Natural killer cell (primary cell): ENCODE measurements at places on chromosomes 3 and 15.

GRCh38 chr15:41554915-41555314, 4.1 kb upstream of the TYRO3 start:
- DNase-seq = no peak

DNA sequence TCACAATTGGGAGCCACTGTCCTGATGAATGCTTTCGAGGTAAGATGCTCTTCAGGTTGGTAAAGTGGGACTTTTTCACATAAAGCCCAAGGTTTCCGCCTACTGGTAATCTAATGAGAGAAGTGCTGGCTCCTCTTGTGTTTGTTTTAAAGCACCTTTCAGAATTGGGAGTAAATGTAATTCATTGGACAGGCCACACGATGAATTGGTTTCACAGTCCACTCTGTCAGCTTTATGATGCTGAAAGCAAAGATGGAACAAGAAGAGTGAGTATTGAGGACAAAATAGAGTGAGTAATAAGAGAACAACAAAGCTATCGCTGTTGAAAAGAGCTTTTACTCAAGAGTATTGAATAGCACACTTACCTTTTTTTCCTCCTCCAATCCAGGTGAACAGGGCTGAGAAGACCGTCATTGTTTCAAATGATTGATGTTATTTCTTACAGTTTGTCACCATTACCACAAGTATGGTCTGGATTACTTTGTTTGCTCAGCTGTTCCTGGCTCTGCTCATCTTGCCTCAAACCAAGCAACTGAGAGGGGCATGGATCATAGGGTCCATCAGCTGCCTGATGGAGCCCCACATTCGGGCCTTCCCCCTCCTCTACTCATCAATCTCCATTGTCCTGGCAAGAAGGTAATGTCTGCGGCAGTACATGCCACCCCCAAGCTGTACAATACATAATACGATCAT, 136.1 kb upstream of the CNTN4 start:
- DNase-seq = no peak

- DNase-seq = no peak
These were observed 16.9 kb downstream of the KLHL18 start for GRCh38 chr3:47299381-47300318.

GRCh38 chr3:102528727-102529126, 93.9 kb downstream of the ZPLD1 start:
- no peak for DNase-seq

GRCh38 chr3:17182166-17182565, 297.4 kb downstream of the PLCL2 start:
- peak; percentile 14 for DNase-seq

DNA sequence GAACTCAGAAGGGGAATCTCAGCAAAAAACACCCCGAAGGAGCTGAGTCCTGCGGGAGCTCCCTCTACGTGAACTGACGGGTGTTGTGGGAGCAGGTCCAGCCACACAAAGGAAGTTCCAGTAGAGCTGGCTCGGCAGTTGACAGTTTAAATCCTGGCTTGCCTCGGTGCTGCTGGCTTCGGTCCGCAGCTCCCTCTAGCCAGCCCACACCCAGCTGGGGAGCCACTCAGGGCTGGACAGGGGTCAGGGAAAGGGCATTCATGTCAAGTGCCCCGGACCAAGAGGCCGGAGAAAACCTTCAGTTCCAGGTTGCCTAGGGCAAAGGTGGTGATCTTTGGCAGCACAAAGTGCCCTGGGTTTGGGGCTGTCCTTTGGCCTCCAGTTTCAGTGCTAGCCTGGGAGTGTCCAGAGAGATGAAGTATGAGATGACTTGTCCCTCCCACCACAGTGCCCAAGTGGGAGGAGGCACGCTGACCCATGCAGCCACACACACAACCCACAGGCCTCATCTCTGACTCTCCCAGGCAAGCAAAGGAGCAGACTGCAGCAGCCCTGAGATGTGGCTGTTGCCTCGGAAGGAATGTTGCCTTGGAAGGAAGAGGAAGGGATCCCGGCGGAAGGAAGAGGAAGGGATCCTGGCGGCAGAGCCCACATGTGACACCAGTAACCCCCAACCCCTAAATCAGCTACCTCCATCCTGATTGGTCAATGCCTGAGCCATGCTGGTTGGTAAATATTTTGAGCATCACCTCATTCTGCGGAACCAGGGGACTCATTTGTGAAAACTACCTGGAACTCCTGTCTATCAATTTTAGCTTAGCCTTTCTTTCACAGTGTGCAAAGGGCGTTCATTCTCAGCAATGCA, 13.9 kb upstream of the ANPEP start:
- no peak for DNase-seq

- no peak for DNase-seq
These were observed 274.0 kb downstream of the RYR3 start for GRCh38 chr15:33584797-33585196.

DNA sequence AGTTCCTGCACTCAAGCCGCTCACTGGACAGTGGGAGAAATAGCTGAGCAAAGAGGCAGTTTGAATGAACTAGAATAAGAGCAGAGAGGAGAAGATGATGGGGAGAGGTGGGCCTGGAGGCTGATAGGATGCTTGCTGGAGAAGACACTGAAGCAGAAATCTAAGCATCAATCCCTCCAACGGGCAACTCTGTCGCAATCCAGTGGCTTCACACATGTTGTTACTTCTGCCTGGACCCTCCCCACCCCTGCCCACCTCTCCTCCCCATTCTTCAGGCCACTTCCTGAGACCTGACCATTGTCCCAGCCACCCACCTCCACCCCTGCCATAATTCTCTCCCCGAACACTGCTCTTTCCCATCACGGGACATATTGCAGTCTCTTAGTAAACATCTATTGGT, 76.0 kb downstream of the SRGAP3 start:
- no peak for DNase-seq

GRCh38 chr15:64895285-64896065, 16.2 kb upstream of the ANKDD1A start:
- DNase-seq = peak; percentile 37

DNA sequence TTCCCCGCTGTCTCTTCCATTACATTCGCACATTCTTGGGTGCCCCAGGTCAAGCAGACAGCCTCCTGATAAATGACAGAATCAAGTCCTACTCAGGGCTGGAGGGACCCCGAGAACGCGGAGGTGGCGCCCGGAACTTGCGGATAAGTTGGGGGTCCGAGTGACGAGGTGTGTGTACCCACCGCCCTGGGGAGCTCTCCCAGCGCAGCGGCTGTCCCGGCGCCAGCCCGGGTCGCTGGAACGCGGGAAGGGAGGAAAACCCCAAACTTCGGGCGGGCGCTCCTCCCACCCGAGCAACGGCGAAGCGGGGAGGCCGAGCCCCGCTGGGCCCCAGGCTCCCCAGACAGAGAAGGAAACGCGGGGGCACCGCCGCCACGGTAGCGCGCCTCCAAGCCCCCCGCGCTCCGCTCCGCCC, 550 bp downstream of the CLN6 start:
- DNase-seq = no peak

DNA sequence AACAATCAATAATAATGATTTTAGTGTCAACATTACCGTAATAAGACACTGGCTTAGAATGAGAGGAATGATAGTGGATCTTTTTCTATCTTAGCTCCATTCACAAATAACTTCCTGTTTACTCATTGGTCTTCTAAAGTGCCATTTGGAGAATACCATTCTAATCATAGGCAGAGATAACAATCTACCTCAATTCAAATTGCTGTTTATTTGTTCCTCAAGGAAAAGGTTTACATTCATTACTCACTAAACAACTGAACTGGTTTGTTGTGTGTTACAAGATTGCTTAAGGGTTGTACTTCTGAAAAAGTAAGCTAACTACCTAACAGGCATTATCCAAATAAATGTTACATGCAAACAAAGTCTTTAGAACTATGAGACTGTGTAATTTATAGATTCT, 8.1 kb upstream of the PCOLCE2 start:
- DNase-seq = no peak

DNA sequence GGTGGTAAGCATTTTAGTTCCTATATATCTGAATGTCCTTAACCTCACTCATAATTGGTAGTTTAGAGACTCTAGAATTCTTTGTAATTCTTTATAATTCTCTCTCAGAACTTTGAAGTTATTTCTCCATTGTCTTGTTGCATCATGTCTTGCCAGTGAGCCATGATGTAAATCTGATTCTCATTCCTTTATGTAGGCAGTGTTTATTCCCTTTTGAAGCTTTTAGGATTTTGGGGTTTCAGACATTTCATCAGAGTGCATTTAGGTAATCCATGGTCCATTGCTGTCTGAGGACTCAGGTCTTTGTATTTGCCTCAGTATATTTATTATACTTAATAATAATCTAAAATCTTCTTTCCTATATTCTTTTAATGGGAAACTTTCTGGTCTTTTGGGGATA, 20.6 kb downstream of the CMC1 start:
- DNase-seq = no peak

DNA sequence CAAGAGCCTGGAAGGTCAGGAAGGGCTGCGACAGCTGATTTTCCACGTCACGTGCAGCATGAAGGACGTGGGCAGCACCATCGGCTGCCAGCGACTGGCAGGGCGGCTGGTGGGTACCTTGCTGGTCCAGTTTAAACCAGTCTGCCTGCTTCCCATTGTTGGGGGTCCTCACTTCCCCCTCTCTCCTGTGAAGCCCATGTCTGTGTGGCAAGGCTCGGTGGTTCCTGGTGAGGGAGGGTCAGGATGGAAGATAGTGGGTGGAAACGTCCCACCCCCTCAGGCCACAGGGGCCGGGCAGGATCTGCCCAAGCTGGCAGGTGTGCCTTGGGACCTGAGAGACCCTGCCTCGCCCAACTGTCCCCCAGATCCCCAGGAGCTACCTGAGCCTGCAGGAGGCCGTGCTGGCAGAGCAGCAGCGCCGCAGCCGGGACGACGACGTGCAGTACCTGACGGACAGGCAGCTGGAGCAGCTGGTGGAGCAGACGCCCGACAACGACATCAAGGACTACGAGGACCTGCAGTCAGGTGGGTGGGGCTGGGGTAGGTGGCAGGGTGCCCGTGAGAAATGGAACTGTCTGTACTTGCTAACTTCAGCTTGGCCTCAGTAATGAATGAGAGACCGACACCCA, 108.2 kb downstream of the LRRK1 start:
- DNase-seq = no peak
